ENCODE measurements at places on chromosomes 5 and 9.

GRCh38 chr5:116291271-116291670 lies 206.4 kb downstream of the COMMD10 start:
- DNase-seq = no peak

DNA sequence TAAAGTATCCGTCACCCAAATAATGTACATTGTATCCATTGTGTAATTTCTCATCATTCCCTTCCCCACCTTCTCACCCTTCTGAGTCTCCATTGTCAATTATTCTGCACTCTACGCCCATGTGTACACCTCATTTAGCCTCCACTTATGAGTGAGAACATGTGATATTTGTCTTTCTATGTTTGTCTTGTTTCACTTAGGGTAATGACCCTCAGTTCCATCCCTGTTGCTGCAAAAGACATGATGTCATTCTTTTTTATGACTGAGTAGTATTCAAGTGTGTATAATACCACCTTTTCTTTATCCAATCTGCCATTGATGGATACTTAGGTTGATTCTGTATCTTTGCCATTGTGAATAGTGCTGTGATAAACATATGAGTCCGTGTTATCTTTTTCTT lies 4.9 kb upstream of the SPATA31C2 start:
- DNase-seq = no peak

GRCh38 chr9:126474786-126475485 lies 138.8 kb upstream of the LMX1B start:
- no peak for DNase-seq

DNA sequence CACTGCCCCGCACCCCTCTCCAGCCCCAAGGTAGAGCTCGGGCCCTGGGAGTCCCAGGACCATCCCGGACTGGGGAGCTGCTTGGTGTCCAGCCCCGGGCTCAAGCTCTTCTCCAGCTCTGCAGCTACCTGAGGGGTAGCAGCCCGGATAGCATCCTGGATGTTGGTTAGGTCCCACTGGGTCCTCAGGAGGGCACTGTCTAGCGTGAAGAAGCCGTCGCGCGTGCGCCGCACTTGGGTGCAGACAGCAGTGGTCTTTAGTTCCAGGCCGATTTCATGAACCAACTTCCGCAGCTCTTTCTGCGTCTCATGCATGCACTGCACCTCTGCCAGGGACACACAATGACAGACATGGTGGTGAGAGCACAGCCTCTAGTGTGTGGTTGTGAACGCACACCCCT lies 12.7 kb downstream of the TRUB2 start:
- no peak for DNase-seq

GRCh38 chr5:171512397-171512796 lies 93.0 kb downstream of the FGF18 start:
- no peak for DNase-seq

DNA sequence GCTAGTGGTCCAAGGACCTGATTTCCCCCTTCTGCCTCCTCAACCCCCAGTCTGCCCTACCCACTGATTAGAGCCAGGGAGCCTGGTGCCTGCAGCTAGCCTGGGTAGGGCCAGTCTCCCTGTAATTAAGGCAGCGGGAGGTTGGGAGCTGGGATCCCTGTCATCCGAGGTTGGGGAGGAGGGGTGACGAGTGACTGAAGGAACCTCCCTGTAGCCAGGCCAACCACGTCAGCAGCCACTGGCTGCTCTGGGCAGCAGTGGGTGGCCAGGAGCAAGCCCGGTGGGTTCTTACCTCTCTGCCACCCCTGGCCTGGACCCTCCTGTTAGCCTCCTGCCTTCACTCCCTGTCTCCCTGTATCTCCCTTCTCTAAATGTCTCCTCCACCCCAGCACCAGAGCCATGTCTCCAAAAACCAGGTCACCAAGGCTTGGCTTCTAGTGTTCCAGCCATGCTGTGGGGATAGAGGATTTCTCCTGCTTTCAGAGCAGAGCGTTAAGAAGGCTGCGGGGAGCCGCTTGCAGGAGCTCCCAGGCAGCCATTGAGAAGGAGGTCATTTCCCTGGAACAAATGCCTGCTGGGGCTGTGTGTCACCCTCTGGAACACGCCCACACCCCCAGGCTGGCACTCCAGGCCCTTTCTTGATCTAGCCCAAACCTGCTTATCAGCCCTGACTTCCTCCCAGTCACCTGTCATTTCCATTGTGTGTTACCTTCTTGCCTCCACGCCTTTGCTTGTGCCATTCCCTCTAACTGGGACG lies 65.0 kb upstream of the GGTA1 start:
- no peak for DNase-seq

DNA sequence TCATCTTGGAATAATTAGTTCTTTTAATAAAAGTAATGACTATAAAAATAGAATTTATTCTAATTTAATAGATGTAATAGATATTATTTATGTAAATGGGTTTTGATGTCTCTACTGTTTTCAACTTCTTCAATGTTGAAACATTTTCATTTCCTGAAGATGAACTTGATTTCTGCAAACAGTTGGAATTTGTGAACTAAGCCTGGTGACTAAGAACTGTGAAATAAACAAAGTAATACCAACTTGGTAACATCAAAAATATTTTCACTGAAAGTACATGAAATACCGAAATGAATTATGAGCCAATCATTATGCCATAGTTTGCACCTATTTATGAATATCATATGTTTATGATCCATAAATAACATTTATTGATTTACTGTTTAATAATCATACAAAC lies 143.8 kb upstream of the FGF10 start:
- no peak for DNase-seq

DNA sequence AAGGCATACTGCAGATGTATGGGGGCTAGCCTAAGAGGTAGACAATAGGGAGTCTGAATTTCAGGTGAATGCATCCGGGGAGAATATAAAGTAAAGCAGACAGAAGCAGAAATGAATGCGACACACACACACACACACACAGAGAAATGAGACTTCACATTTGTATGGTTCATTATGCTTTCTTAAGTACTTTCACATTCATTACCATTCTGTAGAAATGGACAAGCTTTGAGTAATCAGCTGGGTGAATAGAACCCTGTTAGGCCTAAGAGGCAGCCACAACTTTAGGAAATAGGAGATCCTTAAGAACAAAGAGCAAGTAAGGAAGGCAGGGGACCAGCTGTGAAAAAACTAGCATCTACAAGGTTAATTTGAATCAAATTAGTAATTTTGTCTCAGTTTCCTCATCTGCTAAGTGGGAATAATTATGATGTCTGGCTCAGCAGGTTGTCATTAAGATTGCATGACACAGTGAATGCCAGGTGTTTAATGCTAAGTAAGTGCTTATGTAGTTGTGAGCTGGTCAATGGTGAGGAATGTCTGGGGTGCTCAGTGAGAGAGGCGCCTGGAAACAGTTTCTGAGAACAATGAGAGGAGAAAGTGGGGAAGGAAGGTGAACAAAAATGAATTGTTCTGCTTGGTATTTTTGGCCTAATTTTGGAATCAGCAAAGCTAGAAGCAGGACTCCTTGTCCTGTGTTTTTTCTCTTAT lies 265.8 kb upstream of the CLINT1 start:
- DNase-seq = no peak

DNA sequence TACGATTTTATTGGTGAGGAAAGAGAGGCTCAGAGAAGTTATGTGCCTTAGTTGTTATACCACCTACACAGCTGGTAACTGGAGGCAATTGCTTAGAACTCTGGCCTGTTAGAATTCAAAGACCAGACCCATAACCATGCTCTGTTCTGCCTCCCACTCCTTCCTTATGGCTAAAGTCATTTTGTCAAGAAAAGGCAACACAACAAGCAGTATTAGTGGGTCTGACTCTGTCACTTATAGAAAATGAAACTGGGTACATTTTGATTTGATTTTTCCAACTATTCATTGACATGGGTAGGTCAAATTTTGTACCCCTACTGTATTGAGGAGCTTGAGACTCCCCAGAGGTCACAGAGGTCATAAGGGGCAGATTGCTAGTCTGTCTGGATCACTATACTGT lies 44.5 kb upstream of the NR3C1 start:
- DNase-seq = no peak

GRCh38 chr9:28135549-28135948 lies 562.3 kb upstream of the C9orf72 start:
- DNase-seq = no peak

Data from T-helper 22 cell (primary cell).